Pons (tissue), 1 donor: ENCODE measurements at places on chromosomes 5 and 9.

- DNase-seq = no peak
These were observed 122.0 kb downstream of the CARTPT start for GRCh38 chr5:71841107-71841506.

DNA sequence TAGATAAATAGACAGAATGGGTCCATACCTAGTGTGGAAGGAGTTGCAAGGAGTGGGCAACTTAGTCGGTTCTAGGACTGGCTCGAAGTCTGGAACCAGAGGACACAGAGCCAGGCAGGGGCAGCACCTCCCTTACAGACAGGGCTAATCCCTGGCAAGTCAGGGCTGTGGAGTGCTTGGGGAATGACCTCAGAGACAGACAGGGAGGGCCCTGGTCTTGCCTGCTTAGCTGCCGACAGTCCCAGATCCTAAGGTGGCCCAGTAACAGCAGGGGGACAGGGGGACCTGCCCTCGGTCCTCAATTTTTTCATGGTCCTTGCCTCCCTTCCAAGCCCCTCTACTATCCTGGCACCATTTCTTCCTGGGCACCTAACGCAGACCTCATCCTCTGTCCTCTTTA is 222.4 kb upstream of the TNC start:
- DNase-seq = no peak

GRCh38 chr9:114779352-114779845 is 26.4 kb downstream of the TNFSF15 start:
- no peak for DNase-seq

GRCh38 chr9:33414268-33414667 is 11.9 kb upstream of the AQP7 start:
- DNase-seq = no peak

DNA sequence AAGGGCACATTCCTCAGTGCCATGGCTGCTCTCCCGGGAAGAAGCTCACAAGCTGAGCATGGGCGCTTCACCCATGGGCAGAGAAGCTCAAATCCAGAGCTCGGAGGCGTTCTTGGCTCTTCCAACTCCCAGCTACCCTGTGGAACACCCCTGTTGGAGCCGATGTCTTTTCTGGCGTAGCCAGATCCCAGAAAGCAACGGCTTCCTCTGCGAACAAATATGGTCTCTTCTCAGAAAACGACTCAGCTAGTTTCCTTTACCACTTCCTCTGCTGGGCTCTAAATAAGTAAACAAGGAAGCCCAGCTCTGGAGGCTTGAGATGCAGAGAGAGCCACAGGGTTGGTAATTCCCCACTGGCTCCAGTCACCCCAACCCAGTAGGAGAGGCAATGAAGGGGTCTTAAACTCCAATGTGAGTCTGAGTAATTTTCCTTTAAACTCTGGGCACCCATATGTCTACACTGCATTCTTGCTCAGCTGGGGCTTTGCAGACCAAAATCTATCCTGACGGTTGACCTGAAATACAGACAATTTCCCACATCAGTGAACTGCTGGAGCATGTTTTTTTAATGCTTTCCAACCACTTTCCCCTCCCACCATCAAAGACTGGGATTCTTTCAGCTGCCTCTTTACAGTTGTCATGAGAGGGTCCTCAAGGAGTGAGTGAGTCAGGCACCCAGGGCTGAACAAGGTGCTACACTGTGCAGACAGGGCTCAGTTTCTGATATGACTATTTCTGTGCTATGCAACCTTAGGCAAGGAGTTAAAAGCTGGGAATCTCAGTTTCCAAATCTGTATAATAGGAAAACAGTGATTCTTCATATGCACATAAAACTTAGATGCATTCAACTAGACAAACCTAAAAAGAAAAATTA is at the start of gene LCP2:
LCP2 (minus strand) TSS at position 189 of the 874 bp plus-strand sequence; CDS start at position 23, 166 bp downstream.
- peak; percentile 79 for DNase-seq

DNA sequence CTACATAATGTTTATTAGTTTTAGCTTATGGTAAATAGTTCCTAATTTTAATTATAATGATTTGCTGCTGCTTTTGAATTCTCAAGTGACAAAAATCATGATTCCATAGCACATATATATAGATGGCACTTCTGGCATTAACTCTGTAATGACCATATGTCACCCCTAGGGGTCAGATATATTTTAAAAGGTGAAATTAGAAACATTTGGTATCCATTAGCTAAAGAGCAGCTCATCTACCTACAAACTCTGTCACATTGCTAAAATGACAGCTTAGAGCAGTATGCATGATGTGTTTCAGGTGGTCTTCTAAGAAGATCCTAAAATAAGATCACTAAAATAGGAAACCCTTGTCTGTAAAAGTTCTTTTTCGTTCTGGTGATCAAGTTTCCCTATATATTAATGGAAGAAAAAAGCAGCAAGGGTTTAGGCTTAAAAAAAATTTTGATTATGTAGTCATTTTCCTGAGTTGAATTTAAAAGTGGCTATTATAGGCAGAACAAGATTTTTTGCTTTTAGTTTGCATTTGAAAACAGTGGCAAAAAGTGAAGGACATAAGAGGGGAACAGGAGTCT is 157.7 kb upstream of the POU5F2 start:
- no peak for DNase-seq
